Lung microvascular endothelial cell (primary cell): ENCODE measurements at places on chromosomes 6 and 20. TPM values are rescaled to one million over a fixed set of nuclear protein-coding genes. Genes with fewer than 3 reads are reported as not detected.

- no peak for DNase-seq
Observed at GRCh38 chr20:25576783-25577530, 8.4 kb downstream of the NINL start.

RIMS4 gene
- total RNA-seq, result under 0.01 TPM in 1 of 2 replicates, not detected in the other

- DNase-seq, result peak; percentile 34
Observed at GRCh38 chr6:166691199-166691598, 64.1 kb upstream of the RPS6KA2 start.

SLC24A3 gene
- total RNA-seq, result under 0.01 TPM in 1 of 2 replicates, not detected in the other
